Nucleus accumbens (tissue), 56 donors: ENCODE measurements at places on chromosomes 1 and 21.
A peak's percentile ranks its signal among the peaks of the same experiment; 100 is the strongest.

- DNase-seq = no peak
Measured at GRCh38 chr1:160647329-160647720, 481 bp upstream of the SLAMF1 start.

- DNase-seq = peak; percentile 75
Measured at GRCh38 chr1:11301601-11302000, 28.6 kb downstream of the UBIAD1 start.

GRCh38 chr21:18370301-18370700 is 33.3 kb downstream of the TMPRSS15 start:
- DNase-seq = no peak

GRCh38 chr1:115980998-115981993 is 5.0 kb downstream of the SLC22A15 start:
- no peak for DNase-seq

GRCh38 chr1:239368436-239369109 is 17.8 kb upstream of the CHRM3 start:
- no peak for DNase-seq

- DNase-seq = no peak
Measured at GRCh38 chr1:200873116-200873670, 412 bp downstream of the GPR25 start.

DNA sequence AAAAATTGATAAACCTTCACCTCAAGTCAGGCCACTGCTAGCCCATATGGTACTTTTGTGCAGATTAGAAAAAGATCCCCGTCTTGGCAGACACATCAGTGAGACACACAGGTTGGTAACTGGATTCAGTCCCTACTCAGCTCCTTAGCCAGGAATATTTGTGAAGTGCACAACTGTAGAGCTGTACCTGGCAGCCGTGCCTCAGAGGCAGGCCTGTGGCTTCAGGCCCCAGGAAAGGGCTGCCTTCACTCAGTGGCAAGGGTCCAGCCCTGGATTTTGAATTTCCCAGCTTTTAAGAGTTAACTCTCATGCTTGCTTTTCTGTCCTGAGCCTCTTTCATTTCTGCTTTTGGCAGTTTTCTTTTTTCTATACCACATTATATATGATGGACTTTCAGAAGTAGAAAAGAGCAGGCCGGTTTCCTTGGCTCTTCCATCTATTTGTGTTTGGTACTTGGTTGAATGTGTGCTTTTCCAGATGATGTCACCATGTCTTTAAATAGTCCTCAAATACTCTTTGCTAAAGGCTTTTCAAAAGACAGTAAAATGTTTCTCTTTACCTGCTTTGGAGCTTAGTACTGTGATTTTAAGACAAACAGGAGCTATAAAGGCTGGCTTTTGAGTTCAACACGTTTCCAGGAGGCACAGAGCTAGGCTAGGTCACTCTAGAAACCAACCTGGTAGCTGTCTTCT is 186.6 kb downstream of the AK5 start:
- no peak for DNase-seq

- DNase-seq = no peak
Measured at GRCh38 chr1:162984699-162985098, 84.5 kb upstream of the RGS4 start.

DNA sequence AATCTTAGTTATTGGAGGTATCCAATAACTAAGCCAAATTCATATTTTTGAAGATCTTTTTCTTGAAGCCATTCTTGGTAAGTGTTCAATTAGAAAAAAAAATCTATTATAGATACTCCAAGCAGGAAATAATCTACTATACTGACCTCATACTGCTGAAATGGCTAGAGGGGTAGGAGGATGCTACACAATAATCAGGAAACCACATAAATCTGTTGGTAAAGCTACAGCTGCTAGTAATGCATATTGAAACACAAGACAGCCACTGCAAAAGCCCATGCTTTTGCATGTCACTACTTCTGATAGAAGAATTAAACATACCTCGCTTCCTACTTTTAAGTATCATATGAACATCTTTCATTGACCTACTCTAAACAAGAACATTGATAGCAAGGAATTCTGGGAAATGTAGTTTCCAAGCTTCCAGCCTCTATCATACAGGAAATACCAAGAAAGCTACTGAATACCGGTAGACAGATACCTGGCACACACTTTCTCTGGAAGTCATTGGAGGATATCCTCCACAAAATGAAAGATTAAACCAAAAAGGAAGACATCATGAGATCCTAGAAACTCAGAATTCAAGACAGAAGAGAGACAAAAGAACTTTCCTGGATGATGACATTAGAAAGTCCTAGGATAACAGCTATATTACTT is 103.0 kb upstream of the VAV3 start:
- DNase-seq = no peak

DNA sequence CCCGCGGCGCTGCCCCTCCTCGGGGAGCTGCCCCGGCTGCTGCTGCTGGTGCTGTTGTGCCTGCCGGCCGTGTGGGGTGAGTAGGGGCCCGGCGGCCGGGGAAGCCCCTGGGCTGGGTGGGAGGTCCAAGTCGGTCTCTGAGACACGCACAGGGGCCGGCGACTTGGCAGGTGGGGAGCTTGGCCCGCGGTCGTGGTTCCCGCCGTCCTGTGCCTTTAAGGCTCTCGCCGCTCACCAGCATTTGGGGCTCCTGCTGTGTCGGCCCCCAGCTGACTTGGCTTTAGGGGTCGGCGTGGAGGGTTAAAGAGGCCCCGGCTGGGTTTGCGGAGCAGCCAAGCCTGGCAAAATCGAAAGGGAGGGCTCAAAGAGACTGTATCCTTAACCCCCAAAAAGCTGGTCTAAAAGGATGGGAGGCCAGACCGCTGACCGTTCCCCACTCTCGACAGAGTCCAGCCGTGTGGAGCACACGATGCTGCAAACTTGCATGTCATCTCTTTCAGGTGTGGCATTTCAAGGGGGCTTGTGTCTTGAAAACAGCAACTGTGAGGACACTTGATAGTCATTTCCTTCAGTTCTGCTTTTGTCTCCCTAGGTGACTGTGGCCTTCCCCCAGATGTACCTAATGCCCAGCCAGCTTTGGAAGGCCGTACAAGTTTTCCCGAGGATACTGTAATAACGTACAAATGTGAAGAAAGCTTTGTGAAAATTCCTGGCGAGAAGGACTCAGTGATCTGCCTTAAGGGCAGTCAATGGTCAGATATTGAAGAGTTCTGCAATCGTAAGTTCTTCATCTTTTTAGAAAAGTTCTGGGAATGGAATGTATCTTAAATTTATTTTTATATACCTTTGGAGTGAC is 540 bp downstream of the CD55 start:
- no peak for DNase-seq

DNA sequence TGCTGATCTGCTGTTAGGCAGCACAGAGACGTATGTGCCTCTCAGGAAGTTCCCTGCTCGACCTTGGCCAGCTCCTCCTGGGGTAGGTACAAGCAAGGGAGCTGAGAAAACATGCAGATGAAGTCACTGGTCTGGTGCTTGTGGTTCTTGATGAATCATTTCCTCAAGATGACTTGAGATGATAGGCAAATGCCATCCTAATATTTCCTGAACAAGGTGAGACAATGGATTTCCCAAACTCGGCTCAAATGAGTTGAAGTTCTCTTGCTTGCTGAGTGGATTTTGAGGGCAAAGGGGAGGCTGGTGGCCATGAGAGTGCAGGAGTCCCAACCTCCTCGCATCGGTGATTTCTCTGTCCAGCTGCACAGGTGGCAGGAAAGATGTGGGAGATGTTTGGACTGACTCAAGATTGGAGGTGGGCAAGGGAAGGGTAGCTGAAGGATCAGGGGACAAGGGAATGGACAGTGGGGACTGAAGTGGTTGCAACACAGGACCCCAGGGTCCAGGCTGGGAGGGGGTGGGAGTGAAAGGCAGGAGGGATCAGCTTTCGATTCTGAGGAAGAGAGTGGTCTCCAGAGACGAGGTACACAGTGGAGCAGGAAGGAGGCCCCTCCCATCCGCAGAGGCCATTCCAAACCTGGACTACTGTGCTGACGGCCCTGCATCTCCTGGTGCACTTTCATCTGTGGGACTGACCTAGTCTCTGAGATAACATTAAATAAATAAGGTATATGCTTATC is 63.9 kb downstream of the CAPN2 start:
- DNase-seq = no peak

- DNase-seq = no peak
Measured at GRCh38 chr21:37446552-37446951, 80.0 kb downstream of the DYRK1A start.

GRCh38 chr1:180836449-180836848 is 76.2 kb upstream of the KIAA1614 start:
- no peak for DNase-seq

DNA sequence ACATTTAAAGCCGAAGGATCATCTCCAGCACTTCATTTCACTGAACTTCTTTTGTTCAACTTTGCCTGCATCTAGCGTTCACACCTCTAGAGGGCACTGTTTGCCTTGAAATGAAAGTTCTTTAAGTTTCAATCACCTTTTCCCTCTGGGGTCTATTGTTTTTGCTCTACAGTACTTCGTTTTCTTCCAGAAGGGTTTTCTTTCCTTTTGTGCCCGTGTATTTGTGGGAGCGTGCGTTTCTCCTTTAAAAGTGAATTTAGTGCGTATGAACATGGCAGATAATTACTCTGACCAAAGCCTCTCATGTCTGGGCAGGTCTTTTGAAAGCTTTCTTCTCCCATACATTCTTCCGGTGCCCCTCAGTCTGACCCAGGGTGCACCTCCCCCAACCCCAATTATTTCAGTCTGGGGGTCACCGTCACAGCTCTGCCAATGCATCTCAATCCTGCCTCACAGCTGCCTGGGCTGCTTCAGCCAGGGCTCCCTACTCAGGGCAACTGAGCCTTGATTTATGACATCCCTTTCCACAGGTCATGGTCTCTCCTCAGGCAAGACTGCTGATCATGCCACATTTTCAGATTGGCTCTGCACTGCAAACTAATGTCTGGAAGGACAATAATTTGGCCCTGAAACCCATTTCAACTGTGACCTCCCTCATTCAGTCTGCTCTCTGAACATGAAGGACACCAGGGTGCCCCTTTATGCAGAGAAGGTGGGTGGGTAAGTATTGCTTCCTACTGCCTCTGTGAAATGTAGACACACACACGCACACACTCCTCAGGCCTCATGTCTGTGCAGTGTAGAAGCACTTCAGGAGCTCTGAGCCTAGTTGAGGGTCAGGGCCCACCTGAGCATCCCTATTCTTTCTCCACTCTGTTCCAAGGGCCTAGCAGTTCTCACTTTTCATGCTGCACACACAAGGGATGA is 88.6 kb downstream of the NUF2 start:
- no peak for DNase-seq

DNA sequence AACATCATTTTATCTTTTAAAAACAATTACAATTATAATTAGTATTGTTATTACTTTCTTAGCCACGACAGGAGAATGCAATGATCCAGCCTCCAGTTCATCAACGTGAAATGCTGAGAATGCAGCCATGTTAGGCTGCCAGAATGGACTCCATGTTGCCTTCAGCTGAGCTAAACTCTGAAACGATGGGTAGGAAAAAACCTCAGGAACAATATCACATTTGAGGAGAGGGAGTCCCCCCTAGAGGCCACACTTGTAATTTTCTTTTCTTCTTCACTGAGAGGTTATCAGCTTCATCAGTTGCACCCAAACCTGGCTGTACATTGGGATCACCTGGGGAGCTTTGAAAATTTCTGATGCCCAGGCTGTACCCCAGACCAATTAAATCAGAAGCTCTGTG is 34.6 kb upstream of the DNAH14 start:
- no peak for DNase-seq

- DNase-seq = no peak
Measured at GRCh38 chr1:151535326-151536271, 4.5 kb upstream of the TUFT1 start.

- DNase-seq = no peak
Measured at GRCh38 chr1:39779821-39780220, 8.7 kb upstream of the OXCT2 start.

- no peak for DNase-seq
Measured at GRCh38 chr1:247385283-247385682, 30.7 kb upstream of the NLRP3 start.

DNA sequence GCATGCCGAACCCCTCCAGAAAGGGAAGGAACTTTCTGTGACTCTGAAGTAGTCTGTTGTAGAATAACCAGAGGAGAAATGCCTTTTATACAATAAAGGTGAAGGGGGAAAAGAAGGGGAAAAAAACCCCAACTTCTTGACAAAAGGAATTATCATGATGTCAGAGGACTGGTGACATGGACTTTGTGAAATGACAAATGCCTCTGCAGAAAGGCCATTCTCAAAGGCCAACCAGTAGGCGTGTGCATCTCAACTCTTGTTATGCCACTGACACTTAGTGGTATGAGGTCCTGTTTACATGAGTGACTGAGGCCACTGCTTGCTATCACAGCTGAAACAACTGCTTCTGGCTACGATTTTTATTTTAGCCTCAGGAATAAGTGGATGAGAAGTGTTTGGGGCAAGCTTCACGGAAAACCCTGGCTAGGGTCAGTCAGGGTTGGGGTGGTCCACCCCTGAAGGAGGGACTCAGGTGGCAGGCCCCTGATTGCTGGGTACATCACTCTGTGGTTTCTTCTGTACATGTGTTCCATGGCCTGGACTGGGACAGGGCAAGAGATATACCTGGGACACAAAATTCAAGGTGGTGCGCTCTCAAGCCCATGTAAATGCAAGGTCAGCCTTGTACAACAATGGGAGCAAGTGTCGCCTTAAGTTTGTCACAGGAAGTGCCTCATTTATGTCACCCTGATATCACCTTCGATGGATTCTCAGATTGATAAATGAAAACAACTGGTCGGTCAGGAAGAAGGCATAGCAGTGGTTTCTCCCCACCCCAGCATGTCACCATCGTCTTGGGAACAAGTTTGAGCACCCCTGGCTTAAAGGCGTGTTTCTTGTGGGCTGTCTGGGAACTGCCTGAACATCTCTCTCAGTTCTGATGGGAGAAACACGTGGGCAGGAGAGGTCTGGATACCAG is 12.4 kb downstream of the RUNX1 start:
- no peak for DNase-seq

GRCh38 chr21:16504281-16504680 is 774.5 kb downstream of the USP25 start:
- no peak for DNase-seq

- DNase-seq = no peak
Measured at GRCh38 chr1:21260405-21261125, 29.7 kb downstream of the ECE1 start.

DNA sequence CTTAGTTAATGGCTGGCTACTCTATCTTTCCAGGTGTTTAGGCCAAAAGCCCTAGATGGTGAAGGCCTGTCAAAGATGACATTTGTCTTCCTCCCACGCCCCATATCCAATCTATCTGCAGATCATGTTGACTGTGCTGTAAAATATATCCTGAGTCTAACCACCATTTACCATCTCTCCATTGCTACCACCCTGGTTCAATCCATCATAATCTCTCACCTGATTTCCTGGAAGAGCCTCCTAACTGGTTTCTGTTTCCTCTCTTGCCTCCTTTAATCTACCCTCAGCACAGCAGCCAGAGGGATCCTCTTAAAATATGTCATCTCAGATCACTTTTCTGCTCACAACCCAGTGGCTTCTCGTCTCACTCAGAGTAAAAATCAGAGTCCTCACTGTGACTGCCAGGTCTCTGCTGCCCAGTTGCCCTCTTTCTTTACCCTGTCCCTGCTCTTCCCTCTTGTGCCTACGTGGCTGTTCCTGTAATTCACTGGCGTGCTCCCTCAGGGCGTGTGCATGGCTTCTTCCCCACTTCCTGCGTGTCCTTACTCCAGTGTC is 17.8 kb downstream of the TMEM50A start:
- DNase-seq = no peak
